Activated naive CD4-positive, alpha-beta T cell treated with anti-CD3 and anti-CD28 coated beads for 36 hours (primary cell): ENCODE measurements at places on chromosomes 16 and 17. TPM values are rescaled to one million over a fixed set of nuclear protein-coding genes. Genes with fewer than 3 reads are reported as not detected.

Gene LPO
- total RNA-seq, result not detected

Gene DYNLL2
- total RNA-seq, result 19.4 TPM

Gene TBC1D10B
- total RNA-seq, result 36.6 TPM

Gene ABI3
- total RNA-seq, result 18.7 TPM

Gene ABCA9
- total RNA-seq, result not detected

Gene DYNLRB2
- not detected for total RNA-seq

Gene CA4
- total RNA-seq, result not detected

- H3K4me3 ChIP-seq, result peak overlapping the region; percentile 82
- no peak for DNase-seq
- peaks cover 6% of the 10 kb centered on the region for H3K4me1 ChIP-seq
- H3K36me3 ChIP-seq, result peaks cover 2% of the 10 kb centered on the region
Observed at GRCh38 chr16:31487071-31487719, 4.3 kb downstream of the SLC5A2 start.

DNA sequence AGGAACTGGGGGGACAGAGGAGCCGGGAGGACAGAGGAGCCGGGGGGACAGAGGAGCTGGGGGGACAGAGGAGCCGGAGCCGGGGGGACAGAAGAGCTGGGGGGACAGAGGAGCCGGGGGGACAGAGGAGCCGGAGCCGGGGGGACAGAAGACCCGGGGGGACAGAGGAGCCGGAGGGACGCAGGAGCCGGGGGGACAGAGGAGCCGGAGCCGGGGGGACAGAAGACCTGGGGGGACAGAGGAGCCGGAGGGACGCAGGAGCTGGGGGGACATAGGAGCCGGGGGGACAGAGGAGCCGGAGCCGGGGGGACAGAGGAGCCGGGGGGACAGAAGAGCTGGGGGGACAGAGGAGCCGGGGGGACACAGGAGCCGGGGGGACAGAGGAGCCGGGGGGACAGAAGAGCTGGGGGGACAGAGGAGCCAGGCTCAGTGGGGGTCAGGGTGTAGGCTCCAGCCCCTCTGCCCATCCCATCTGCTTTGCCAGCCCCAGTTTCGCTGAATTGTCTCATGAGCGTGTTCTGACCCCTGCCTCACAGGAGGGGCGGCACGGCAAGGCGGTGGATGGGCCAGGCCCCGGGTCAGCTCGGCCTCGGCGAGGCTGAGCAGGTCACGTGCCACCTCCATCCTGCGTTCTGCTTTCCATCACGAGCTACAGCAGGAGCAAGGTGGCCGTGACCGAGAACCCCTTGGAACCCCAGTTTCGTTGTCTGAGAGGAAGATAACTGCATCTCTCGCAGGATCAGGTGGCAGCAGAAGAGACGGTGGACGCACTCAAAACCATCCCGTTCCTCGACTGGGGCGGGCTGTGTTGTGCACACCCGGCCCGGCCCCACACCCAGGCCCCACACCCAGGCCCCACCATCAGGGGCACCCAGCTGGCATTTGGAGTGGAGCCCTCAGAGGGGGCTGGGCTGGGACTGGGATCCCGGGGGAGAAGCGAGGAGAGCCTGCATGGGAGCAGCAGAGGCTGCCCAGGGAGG is 26.1 kb upstream of the CBFA2T3 start:
- H3K27ac ChIP-seq, result no peak overlapping the region
- no peak for DNase-seq
- H3K4me1 ChIP-seq, result peaks cover 20% of the 10 kb centered on the region
- peaks cover 25% of the 10 kb centered on the region for H3K27me3 ChIP-seq

GRCh38 chr17:6551869-6552531 is 4.4 kb downstream of the PITPNM3 start:
- H3K4me1 ChIP-seq, result peaks cover 18% of the 10 kb centered on the region
- no peak overlapping the region for H3K4me3 ChIP-seq
- H3K27ac ChIP-seq, result no peak overlapping the region
- no peaks in the 10 kb centered on the region for H3K36me3 ChIP-seq
- no peak for DNase-seq

DNA sequence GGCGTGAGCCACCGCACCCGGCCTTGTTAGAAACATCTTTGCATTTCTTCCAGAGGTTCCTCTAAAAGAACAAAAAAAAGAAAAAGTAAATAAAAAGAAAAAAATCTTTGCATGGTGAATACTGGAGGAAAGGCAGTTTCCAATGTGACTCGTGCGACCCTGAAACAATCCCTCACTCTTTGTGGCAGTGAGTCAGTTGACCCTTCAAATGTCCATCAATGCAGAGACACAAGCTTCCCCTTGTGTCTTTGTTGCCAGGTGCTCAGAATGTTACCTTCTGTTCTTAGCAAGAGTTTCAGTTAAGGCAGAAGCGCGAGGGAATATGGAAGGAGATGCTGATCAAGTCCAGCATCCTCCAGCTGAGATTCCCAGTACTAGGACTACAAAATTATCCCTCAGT is 16.4 kb downstream of the CACNG4 start:
- H3K4me1 ChIP-seq, result peaks cover 9% of the 10 kb centered on the region
- peaks cover 44% of the 10 kb centered on the region for H3K27me3 ChIP-seq
- H3K36me3 ChIP-seq, result no peaks in the 10 kb centered on the region
- DNase-seq, result no peak
- H3K4me3 ChIP-seq, result no peak overlapping the region

GRCh38 chr17:18946536-18946935 is 5.4 kb upstream of the SLC5A10 start:
- H3K27me3 ChIP-seq, result no peaks in the 10 kb centered on the region
- H3K36me3 ChIP-seq, result no peaks in the 10 kb centered on the region
- H3K27ac ChIP-seq, result no peak overlapping the region
- no peak for DNase-seq
- H3K4me1 ChIP-seq, result peaks cover 4% of the 10 kb centered on the region
- H3K4me3 ChIP-seq, result no peak overlapping the region

DNA sequence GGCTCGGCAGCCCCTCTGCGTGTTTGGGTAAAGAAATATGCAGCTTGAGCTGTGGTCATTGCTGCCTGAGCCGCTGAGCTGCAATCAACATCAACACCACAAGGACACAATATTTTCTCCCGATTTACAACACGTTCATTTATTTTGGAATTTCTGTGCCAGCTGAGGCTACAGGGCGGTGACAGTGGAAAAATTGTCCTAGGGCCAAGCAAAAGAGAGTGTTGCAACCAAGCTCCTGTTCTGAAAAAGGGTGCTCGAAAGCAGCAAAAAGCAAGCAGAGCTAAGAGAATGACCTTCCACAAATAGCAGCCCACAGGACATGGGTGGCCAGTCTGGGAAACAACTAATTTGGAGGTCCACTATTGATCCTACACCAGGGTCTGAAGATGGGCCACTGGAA is 35.4 kb upstream of the NOG start:
- no peaks in the 10 kb centered on the region for H3K27me3 ChIP-seq
- no peaks in the 10 kb centered on the region for H3K36me3 ChIP-seq
- H3K4me1 ChIP-seq, result no peaks in the 10 kb centered on the region
- no peak overlapping the region for H3K4me3 ChIP-seq

GRCh38 chr17:15945527-15946191 is 729 bp downstream of the ADORA2B start:
- DNase-seq, result peak; percentile 29
- H3K4me1 ChIP-seq, result peaks cover 9% of the 10 kb centered on the region
- H3K36me3 ChIP-seq, result no peaks in the 10 kb centered on the region
- peaks cover 43% of the 10 kb centered on the region for H3K27me3 ChIP-seq
- H3K4me3 ChIP-seq, result peak overlapping the region; percentile 69
- no peak overlapping the region for H3K27ac ChIP-seq

DNA sequence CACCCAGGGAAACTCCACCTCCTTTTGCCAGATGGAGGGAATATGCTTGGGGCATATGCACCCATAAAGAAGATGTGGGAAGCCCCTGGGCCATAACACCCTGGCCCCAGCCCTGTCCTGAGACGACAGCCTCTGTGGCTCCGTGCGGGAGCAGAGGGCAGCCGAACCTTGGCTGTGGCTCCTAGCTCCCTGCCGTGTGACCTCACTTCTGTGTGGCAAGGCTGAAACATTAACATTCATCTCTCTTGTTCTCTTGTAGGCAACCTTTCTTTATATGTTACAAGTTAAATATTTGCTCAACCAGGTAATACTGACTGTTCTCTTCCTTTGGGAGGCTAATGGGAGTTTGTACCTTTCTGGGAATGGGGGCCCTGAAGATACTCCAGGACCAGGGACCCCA is 17.5 kb downstream of the SLC47A1 start:
- H3K27ac ChIP-seq, result no peak overlapping the region
- no peaks in the 10 kb centered on the region for H3K4me1 ChIP-seq
- DNase-seq, result no peak
- H3K27me3 ChIP-seq, result no peaks in the 10 kb centered on the region
- H3K36me3 ChIP-seq, result no peaks in the 10 kb centered on the region

DNA sequence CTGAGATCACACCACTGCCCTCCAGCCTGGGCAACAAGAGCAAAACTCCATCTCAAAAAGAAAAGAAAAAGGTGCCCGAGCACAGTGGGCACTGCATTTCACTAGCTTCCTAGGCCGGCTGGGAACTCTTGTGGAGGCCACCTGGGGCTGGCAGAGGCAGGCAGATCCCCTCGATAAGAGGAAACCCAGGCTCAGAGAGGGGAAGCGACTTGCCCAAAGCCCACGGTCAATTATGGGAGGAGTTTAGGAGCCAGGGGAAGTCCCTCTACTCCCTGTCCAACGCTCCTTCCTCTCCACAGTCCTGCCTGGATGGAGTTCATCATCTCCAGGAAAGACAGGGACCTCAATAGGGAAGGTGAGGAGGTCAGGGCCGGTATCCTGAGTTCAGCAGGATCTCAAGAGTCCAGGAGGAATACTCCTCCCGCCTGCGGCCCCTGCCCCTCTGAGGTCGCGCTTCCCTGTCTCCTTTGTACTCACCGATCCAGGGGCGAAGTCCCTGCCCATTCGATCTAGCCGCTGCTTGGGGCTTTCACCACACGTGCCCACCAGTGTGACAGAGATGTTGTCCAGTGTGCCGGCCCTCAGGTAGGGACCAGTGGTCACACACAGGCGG is 841 bp downstream of the ALOXE3 start:
- H3K27ac ChIP-seq, result peak overlapping the region; percentile 25
- H3K4me1 ChIP-seq, result peaks cover 35% of the 10 kb centered on the region
- peaks cover 29% of the 10 kb centered on the region for H3K27me3 ChIP-seq
- H3K36me3 ChIP-seq, result peaks cover 5% of the 10 kb centered on the region

DNA sequence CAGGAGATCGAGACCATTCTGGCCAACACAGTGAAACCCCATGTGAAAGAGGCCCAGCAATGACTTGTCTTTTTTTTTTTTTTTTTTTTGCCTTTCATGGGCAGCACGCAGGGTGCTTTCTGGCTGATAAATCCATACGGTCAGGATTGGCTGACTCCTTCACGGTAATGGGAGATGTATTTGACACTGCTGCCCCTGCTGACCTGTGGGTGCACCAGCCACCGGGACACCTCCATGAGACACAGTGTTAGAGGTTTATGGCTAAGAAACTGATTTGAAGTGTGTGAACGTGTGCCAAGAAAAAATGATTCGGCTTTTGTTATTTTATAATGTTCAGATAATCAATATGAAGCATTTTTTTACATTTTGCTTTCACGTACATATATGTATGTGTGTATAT is 48.4 kb downstream of the MAP2K6 start:
- no peaks in the 10 kb centered on the region for H3K27me3 ChIP-seq
- DNase-seq, result no peak
- no peak overlapping the region for H3K27ac ChIP-seq
- H3K36me3 ChIP-seq, result no peaks in the 10 kb centered on the region

DNA sequence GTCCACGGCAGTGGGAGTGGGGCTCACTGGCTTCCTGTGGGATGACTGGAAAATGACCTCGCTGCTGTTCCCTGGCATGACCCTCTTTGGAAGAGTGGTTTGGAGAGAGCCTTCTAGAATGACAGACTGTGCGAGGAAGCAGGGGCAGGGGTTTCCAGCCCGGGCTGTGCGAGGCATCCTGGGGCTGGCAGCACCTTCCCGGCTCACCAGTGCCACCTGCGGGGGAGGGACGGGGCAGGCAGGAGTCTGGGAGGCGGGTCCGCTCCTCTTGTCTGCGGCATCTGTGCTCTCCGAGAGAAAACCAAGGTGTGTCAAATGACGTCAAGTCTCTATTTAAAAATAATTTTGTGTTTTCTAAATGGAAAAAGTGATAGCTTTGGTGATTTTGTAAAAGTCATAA is 7.8 kb upstream of the RNF213 start:
- H3K4me1 ChIP-seq, result peaks cover 45% of the 10 kb centered on the region
- peak; percentile 96 for DNase-seq
- no peaks in the 10 kb centered on the region for H3K27me3 ChIP-seq
- no peak overlapping the region for H3K4me3 ChIP-seq

- no peaks in the 10 kb centered on the region for H3K36me3 ChIP-seq
- H3K4me1 ChIP-seq, result peaks cover 21% of the 10 kb centered on the region
- H3K27me3 ChIP-seq, result peaks cover 10% of the 10 kb centered on the region
- DNase-seq, result no peak
- no peak overlapping the region for H3K27ac ChIP-seq
Observed at GRCh38 chr17:39671651-39672521, 3.6 kb downstream of the PNMT start.

- no peak overlapping the region for H3K27ac ChIP-seq
- peaks cover 1% of the 10 kb centered on the region for H3K36me3 ChIP-seq
- no peaks in the 10 kb centered on the region for H3K27me3 ChIP-seq
- DNase-seq, result no peak
- no peak overlapping the region for H3K4me3 ChIP-seq
Observed at GRCh38 chr17:50856431-50856830, 9.7 kb downstream of the TOB1 start.

DNA sequence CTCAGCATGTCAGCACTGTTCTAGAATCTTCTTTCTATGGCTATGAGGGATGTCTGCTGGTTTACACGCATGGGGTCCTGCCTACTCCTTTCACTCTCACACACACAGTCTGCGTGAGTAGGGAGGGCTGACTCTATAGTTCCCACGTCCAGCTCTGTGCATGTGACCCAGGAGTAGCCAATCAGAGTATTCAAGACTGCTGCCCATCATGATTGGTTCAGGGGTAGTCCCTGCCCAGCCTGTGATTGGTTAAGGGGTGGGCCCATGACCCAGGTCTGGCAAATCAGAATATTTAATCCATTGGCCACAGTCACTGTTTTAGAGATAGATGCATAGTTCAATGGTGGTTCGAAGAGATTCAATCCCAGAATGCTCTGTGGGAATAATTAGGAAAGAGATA is 151.3 kb upstream of the IRX3 start:
- H3K27me3 ChIP-seq, result peaks cover 12% of the 10 kb centered on the region
- no peaks in the 10 kb centered on the region for H3K4me1 ChIP-seq
- H3K36me3 ChIP-seq, result no peaks in the 10 kb centered on the region
- DNase-seq, result no peak
- no peak overlapping the region for H3K4me3 ChIP-seq
- no peak overlapping the region for H3K27ac ChIP-seq
